ENCODE measurements at places on chromosomes 6 and 20. TPM values are rescaled to one million over a fixed set of nuclear protein-coding genes. Genes with fewer than 3 reads are reported as not detected.

- DNase-seq = no peak
These were observed 15.4 kb downstream of the CST7 start for GRCh38 chr20:24964506-24964840.

DNA sequence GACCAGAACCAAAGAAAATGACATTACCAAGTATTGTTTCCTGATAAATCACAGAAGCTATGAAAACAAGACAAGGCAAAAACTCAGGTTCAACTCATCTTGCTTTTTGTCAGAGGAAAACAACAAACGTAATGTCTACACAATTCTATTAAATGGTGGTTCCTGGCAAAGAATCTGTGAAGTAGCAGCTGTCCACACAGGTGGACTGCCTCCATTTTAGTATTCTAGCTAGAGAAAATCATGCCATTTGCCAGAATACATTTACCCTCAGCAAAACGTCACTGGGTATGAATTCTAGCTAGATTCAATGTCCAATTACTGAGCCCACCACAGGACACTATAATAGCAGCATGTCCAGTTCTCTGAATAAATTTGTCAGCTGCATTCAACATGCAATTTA lies 125.4 kb downstream of the ADGRB3 start:
- DNase-seq = no peak

DNA sequence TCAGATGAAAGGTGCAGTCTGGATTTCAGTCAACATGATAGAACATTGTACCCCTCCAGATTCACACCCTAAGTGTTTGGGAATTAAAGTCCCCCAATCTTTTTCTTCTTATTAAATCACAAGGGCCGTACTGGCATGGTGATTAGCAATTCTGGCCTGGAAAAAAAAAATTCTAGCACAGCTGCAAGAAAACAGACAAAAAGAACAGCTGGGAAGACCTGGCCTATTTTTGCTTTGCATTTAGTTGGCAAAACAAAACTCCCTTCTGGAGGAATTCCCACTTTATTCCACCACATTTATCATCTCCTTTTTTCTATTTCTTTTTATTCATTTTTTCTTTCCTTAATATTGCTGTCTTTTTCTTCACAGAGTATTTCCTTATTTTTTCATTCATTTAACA lies 39.8 kb upstream of the AKAP12 start:
- no peak for DNase-seq

DNA sequence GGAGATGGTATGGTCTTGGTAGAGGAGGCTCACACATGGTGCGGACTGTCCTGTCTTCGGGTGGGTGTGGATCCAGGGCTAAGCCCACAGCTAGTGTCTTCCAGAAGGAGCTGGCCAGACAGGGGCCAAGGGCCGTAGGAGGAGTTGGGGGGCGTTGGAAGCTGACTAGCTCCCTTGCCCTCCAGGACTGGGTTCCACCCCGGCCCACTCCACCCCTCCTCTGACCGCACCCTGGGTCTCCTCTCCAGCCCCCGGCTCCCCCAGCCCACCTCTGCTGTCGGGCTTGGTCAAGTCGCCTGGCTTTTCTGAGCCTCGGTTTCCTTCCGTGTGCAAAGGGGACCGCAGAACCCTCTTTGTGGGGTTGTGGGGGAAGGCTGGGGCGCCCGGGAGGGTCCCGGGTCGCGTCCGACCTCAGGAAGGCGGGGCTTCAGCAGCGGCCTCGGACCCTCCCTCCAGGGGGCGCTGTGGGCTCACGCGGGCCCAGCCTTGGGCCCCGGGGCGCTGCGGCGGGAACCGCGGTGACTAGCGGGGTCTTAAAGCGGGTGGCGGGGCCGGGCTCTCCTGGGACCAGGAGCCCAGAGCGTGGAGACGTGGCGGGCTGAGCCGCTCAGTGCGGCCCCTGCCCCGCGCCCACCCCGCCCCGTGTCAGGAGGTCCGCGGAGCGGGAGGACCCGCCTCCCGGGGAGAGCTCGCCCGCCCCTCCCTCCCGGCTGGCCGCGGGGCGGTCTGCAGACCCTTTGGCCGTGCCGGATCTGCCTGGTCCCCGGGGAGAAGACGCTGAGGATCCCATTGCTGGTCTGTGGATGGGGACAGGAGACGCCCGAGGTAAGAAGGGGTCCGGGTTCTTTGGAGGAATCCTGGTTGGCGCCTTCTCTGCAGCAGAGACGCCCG lies 5.4 kb downstream of the NPBWR2 start:
- peak; percentile 50 for DNase-seq

- DNase-seq = no peak
These were observed 3.4 kb upstream of the TBC1D7 start for GRCh38 chr6:13331516-13332348.

DNA sequence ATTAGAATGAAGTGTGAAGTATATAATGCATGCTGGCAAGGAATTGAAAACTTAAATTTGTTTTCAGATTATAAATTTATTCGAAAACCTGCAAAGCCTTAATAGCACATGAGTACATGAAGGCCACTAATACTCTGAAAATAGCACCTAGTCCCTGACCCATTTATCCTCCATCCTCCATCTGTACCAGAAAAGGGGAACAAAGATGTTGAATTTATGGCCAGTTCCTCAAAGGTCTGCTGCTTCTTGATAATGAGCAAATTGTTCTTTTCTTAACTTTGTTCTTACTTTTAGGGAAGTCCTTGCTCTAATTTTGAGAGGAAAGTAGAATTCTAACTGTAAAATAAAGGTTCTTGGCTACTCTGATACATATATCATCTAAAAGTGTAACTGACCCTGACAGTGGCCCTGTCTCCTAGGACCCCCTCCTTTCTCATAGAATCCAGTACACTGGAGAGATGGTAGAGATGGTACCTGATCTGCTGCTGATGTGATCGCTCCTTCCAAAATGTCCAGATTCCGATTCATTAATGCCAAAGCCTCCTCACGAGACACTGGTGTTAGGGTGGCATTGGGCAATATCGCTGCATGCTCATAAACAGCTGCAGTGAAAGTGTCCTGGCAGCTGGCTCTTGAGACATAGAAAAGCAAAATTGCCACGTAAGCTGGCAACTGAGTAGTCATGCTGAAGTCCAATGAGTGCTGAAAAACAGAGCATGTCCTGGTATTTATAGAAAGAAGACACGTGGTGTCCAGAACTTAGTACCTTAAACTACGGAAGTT lies at the start of gene VNN1:
VNN1 (minus strand) TSS at position 704 of the 783 bp plus-strand sequence; CDS start at position 684, 20 bp downstream.
- DNase-seq = peak; percentile 33

GRCh38 chr20:17570347-17571152 lies 675 bp downstream of the DSTN start:
- DNase-seq = peak; percentile 62

GRCh38 chr6:87481931-87482330 lies 9.2 kb downstream of the SLC35A1 start:
- no peak for DNase-seq

DNA sequence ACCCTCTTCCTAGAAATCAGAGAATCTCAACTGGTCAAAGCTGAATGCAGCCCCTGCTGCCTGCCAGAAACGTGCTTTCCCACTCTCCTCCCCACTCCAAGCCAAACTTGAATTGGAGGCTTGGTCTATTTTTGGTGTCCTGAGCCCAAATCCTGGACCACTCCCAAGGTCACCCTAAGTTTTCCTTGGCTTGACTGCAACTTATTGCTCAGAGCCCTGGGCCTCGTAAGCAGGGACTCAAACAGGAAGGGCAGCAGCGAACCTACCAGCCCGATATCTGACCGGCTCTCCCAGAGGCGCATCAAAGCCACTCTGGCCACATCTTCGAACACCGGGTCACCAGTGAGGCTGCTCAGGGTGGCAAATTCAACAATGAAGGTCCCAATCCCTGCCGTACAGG lies 12.7 kb downstream of the EDEM2 start:
- DNase-seq = peak; percentile 78

- DNase-seq = no peak
These were observed 63.5 kb upstream of the NEDD9 start for GRCh38 chr6:11295969-11296368.

- DNase-seq = no peak
These were observed 14.8 kb upstream of the HLA-DRB1 start for GRCh38 chr6:32604434-32604877.

KCNK17 gene
- 1.1 TPM for total RNA-seq

All from left cardiac atrium (tissue), 4 donors.